ENCODE measurements at places on chromosomes 1 and 21.

DNA sequence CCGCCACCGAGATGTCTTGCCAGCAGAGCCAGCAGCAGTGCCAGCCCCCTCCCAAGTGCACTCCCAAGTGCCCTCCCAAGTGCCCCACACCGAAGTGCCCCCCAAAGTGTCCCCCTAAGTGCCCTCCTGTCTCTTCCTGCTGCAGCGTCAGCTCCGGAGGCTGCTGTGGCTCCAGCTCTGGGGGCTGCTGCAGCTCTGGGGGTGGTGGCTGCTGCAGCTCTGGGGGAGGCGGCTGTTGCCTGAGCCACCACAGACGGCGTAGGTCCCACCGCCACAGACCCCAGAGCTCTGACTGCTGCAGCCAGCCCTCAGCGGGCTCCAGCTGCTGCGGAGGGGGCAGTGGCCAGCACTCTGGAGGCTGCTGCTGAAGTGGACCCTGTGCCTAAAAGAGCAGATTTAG is 1.4 kb downstream of the LCE1F start:
- no peak for DNase-seq

DNA sequence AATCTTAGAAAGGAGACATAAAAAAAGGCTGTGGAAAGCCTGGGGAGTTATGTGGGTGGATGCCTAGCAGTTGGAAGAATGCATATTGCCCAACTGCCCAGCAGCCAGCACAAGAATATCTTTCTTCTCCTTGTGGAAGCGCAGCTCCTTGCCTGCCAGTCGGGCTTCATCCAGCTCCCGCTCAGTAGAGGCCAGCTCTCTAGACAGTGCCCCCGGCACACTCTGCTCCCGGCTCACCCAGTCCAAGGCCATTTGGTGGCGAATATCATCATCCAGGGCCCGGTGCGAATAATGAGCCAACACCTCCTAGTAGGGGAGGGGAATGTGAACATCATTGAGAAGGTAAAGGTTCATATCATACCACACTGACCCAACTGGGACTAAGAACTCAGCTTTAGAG is 9.0 kb upstream of the RBM8A start:
- no peak for DNase-seq

GRCh38 chr1:209702832-209703231 is 1.8 kb upstream of the HSD11B1 start:
- DNase-seq: no peak

- DNase-seq: no peak
Measured at GRCh38 chr1:2256435-2257244, 28.5 kb downstream of the SKI start.

GRCh38 chr1:173570370-173571007 is 32.4 kb downstream of the SLC9C2 start:
- no peak for DNase-seq

GRCh38 chr1:172537827-172538391 is 5.0 kb downstream of the SUCO start:
- DNase-seq: no peak

DNA sequence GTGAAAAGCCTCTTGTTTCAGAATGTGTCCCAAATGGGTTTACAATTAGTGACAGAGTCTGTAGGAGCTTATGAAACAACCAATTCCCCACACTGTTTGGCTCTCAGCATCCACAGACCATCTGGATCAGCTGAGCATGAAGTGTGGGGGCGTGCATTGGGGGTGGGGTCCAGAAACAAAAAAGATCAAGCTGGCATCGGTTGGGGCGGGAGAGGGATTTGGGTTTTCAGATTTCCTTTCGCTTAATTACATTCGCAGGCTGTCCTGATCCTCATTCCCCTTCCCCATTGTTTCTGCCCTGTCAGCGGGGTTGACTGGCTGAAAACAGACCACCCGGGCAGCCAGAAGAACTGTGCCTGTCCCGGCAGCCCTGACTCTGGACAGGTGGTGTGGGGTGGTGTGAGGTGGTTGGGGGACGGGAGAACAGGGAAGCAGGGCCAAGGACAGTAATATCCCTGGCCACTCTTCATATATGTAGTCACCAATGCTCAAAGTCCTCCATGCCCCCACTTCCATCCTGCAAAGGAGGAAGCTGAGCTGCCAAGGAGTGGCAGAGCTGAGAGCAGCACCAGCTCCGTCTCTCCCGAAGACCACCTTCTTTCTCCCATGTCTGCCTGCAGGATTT is 92.0 kb downstream of the IER5 start:
- no peak for DNase-seq

DNA sequence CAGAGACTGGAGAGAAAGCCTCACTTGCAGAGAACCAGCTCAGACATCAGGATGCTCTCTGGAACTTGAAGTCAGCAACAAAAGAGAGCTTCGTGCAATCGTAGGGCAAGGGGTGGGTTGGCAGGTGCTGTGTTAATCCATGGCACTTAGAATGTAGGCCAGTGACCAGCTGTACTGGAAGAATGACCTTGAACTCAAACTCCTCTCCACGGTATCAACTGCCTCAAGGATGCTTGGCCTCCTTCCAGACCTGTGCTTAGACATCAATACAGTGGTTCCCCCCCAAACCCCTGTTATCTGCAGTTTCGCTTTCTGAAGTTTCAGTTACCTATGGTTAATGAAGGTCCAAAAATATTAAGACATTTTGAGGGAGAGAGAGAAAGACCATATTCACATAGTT is 6.5 kb downstream of the KANK4 start:
- DNase-seq: no peak

DNA sequence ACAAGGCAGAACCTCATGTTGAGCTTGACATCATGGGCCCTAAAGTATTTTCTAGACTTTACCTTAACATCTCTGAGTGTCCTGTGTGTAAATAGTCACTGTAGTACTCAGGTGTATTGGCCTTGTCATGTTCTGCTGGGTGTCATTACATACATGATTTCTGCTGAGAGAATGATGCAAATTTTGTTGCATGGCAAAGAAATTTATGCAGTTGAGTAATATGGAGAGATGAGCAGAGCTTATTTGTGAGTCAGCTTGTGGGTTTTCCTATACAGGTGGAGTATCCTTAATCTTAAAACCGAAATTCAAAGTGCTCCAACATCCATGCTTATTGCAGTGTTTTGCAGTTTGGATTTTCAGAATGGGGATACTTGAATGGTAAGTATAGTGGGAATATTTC is 36.6 kb downstream of the RGL1 start:
- DNase-seq: no peak

DNA sequence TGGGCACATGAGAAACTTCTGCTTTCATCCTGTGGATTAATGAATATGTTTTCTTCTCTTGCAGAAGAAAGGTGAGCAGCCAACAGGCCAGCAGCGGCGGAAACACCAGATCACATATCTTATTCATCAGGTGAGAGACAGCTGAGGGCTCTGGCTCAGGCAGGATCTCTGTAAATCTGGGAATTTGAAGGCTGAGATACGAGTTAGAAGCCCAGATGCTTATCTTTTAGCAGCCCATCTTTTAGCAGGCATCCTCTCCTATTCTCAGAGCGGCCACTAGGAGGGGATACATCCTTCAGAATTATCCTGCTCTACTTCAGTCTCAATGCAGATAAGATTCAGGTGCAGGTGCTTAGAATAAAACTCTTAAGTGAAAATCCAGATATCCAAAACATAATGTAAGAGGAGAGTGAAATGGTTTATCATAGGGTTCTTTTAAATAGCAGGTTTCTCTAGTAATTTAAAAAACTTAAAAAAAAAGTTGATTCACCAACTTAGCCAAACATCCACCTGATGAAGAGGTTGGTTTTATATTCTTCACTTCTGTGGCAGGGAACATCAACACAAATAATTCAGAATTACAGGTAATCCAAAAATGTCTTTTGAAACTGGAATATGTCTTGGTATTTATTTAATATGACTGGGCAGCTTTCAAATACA is 19.3 kb downstream of the SH2D2A start:
- peak; percentile 43 for DNase-seq

GRCh38 chr1:182408435-182409075 is 8.1 kb upstream of the TEDDM1 start:
- no peak for DNase-seq

DNA sequence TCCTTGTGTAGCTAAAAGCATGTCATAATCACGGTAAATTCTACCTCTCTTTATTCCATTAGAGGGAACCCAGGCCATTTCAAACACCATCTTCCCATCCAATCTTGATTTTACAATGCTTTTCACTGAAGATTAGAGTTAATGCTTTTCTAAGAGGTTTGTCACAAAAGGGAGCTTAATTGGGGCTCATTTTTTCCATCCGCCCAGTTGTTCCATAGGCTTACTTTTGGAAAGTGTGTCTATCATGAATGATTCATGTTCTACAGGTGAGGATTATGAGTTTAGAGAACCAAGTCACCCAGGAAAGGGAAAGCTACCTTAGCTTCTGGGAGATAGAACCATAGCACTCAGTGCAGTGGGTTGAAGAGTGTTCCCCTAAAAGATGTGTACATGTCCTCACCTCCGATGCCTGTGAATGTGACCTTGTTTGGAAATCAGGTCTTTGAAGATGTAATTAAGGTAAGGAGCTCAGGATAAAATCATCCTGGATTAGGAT is 286.9 kb upstream of the RUNX1 start:
- DNase-seq: no peak

DNA sequence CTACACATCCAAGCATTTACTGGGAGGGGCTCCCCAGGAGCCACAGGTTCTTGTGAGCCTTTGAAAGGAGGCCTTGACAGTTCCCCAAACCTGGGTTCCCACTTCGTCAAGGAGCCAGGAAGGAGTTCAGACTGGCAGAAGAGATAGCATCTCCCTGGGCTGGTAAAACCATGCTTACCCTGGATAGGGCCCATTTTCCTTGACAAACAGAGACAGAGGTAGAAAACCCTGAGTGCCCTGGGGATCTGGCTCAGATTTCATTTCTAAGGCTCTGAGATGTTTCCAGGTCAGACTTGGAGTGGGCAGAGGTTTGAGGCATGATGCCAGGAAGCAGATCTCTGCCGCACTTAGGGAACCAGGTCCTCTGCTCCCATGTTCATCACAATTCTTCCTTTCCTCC is 2.7 kb downstream of the ETNK2 start:
- no peak for DNase-seq

DNA sequence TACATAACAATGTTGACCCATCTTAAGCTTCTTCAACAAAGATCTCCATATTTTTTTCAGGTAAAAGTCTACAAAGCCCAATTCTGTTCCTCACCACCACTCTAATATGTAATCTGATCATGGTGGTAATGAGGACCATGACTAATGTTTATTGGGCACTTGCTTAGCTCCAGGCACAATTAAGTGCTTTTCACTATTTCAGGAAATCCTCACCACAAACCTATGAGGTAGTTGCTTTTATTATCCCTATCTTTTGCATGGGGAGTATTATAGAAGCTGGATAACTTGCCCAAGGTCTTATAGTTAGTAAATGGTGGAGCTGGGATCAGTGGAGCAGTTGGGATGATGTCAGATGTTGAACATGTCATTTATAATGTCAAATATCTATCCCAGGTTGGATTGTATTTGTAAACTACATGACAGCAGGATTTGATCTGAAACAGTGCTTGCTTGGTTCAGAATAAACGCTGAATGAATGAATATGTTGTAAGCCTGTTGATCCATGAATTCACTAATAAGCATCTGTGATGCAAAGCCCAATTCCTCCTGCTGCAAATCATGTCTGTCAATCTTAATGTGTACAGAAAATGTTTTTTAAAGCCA is 283.3 kb upstream of the ST6GALNAC5 start:
- DNase-seq: no peak

DNA sequence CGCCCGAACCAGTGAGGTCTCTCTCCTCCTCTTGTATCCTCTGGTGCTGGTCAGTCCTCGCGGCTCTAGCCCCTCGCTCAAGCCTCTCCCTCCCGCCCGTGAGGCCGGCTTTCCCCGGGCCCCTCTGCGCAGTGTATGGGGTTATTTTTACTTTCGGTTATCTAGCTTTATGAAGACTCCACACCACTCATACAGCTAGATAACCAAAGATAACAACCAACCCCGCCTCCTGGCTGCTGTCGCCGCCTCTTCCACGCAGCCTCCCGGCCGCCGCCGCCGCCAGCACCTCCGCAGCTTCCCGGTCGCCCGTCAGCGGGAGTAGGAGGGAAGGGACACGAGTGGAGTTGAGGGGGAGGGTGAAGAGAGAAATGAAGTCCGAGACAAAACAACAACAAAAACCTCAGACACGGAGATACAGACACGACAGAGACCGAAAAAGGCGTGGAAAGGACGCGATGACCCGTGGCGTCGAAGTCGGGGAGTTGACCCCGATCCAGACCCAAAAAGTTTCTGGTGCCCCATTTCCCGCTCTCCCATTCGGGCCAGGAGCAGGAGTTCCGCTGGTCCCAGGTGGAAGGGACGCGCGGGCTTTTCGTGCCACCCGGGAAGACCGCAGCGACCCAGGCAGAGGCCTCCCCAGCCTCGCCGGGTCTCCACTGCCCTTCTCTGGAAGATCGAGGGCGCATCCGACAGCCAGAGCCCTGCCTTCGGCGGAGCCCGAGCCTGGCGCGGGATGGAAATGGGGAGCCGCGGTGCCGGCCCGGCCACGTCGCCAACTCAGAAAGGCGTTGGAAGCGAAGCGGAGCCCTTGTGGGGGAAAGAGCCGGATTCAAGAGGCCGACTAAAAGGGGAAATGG is 51.4 kb downstream of the RHBG start:
- no peak for DNase-seq

DNA sequence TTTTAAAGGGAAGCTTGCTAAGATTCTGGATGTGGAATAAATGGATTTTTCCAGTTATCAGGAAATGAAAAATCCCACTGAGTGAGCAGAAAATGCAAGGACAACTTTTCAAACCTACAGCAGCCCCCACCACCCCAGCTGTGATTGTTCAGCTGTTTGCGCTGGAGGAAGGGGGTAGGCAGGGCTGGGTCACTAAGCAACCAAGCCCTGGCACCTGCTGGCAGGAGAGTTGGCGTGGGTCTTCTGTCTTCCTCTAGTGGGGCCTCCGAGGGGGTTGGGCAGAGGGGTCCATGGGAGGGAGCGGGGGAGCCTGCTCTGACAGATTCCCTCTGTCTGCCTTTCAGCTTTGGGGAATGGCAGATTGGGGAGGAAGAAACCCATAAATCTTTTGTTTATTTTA is 45.3 kb downstream of the EIF2D start:
- no peak for DNase-seq

DNA sequence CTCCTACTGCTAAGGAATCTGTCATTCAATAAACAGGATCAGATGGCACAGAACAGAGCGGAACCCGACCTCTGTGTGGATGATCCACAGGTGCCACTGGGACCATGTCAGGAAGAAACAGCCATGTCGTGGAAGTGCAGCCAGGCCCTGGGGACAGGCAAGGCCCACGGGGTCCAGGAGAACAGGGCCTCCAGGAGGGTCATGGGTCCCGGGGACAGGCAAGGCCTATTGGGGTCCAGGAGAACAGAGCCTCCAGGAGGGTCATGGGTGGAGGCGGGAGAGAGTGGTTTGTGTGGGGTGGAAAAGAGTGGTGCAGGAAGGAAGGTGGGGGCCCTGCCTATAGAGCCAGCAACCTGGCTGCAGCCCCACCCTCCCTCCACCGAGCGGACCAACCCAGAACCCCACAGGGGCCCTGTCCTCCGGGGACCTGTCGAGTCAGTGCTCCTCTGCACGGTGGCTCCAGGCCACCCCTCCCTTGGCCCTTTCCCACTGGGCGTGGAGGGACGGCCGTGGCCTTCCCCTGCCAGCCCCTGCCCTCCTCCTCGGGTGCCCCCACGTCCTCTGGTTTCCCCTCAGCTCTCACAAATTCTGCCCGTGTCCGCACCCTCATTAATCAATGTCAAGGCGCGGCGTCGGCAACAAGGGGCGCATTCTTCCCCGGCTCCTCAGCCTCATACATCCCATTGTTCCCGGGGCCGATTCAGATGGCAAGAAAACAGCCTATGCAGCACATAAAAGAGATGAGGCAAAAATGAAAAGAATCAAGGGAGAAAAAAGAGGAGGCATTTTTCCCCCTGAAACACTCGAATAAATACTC is 146.4 kb downstream of the PRDM16 start:
- DNase-seq: no peak
